ENCODE measurements at places on chromosomes 2 and 18. TPM values are rescaled to one million over a fixed set of nuclear protein-coding genes. Genes with fewer than 3 reads are reported as not detected.

CHST10 gene
- total RNA-seq = 19.3 TPM

SANBR gene
- 4.9 TPM for total RNA-seq

CMPK2 gene
- total RNA-seq = 7.2 TPM

CYP27A1 gene
- total RNA-seq = 0.20 TPM

CYP27C1 gene
- not detected for total RNA-seq

LYPD6B gene
- not detected for total RNA-seq

SERPINB11 gene
- not detected for total RNA-seq

ARHGAP28 gene
- 5.2 TPM for total RNA-seq

FLACC1 gene
- 0.20 TPM for total RNA-seq

OSR1 gene
- not detected for total RNA-seq

ZBTB7C gene
- total RNA-seq = not detected

EFEMP1 gene
- total RNA-seq = 0.82 TPM

PLB1 gene
- not detected for total RNA-seq

RGPD3 gene
- total RNA-seq = not detected

SYT4 gene
- total RNA-seq = not detected

SULT1C3 gene
- total RNA-seq = not detected

UPP2 gene
- not detected for total RNA-seq

INPP1 gene
- total RNA-seq = 5.3 TPM

MTCL1 gene
- 5.9 TPM for total RNA-seq

BCL11A gene
- total RNA-seq = 0.07 TPM

PAX3 gene
- total RNA-seq = not detected

PRSS56 gene
- total RNA-seq = not detected

Measured in K562 (cell line).